ENCODE measurements at places on chromosomes 5 and 9. TPM values are rescaled to one million over a fixed set of nuclear protein-coding genes. Genes with fewer than 3 reads are reported as not detected.
A peak's percentile ranks its signal among the peaks of the same experiment; 100 is the strongest.

SMIM33 gene
- not detected for total RNA-seq

CAMK4 gene
- total RNA-seq = 19.4 TPM

CLIC3 gene
- 0.91 TPM for total RNA-seq

CYSRT1 gene
- 3.6 TPM for total RNA-seq

ANXA6 gene
- 16.4 TPM for total RNA-seq

GRCh38 chr5:119270121-119270565 lies 85.7 kb upstream of the TNFAIP8 start:
- DNase-seq = no peak

DNA sequence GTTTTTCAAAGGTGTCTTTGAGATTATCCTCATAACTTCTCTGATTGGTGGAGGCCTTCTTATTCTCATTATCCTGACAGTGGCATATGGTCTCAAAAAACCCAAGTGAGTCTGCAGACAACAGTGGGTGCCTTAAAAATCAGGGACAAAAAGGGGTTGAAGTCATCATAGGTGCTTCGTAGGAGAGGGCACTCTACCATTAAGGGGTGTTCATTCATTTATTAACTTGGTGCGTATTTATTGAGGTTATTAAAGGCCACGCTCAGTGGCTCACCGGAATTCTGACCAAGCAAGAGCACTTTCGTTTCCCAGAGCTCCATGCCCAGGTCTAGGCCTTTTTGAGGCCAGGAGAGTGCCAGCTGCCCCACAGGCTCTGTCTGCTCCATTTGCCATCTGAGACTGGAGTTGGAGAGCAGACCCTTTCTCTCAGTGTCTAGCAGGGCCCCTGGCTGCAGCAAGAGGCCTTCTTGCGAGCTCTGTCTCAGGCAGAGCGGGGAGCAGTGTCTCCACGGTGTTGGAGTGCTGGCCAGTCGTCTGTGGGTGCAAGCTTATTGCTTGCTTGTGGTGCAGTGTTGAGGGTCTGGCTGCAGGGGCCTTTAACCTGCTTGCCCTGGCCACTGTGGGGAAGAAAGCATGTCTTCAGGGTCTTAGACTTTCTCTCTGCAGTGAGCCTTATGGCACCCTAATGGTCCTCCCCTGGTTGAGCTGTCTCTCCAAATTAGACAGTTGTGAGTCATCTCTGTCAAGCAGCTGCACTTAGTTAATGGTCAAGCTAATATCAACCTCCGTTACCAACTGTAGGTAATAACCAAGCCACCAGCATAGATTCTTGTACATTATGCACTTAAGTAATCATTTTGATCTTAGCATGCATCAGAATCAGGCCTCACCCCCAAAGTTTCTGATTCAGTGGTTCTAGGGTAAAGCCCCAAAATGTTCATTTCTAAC lies 62.6 kb downstream of the IL31RA start:
- DNase-seq = no peak

DNA sequence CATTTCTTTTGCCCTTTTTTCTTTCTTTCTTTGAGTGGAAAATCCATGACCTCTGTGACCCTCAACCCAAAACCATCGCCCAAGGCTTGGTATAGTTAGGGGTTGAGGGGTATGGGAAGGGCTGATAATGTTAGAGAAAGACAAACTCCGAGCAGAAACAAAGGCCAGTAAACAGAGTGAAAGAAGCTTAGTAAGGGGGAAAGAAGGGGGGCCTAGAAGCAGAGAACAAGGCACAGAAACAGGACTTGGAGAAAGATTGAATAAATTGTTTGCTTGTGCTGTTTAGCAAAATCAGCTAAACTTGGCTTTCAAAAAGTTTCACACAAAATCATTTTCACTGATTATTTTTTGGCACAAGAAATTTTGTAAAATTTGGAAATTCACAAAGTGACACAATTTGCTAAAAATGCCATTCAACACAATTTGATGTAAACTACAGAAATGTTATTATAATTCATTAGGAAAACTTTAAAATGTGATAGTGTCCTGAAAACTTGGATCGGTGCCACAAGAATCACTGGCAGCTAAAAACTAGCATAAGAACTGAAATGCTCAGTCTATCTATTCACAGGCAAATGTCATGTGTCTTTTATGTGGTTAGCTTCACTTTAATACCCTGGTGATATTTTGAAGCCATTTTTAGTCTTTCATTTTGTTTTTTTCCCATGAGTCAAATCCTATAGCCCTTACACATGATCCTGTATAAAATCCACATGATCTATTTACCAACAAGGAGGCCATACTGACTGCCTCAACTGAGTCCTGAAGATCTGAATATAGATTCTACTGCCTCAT lies 276.4 kb downstream of the NR2F1-AS1 start:
- no peak for DNase-seq

- peak; percentile 97 for DNase-seq
These were observed 9.7 kb upstream of the PHF2 start for GRCh38 chr9:93566408-93567270.

GRCh38 chr5:174464504-174465165 lies 259.7 kb upstream of the MSX2 start:
- no peak for DNase-seq

- DNase-seq = no peak
These were observed 137.0 kb downstream of the ADAMTSL1 start for GRCh38 chr9:18610956-18611355.

- DNase-seq = no peak
These were observed 50.3 kb downstream of the COL5A1 start for GRCh38 chr9:134691695-134692572.

DNA sequence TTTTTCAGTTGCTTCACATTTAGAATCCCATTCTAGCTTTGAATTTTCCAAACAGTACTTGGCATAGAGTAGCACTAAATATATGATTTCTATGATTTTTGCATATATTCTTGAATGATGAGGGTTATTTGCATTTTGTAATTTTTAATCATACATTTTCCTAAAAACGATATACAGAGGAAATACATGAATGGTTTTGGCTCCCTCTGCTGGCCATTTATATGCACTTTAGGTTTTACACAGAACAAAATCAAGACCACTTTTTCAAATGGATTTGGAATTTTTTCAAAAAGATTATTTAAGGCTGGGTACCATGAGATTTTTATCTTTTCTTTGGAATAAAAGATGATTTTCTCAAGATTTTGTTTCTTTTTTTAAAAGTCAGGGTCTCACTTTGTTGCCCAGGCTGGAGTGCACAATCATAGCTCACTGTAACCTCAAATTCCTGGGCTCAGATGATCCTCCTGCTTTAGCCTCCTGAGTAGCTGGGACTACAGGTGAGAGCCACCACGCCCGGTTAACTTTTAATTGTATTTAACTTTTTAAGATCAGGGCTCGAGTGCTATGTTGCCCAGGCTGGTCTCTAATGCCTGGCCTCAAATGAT lies 16.7 kb upstream of the COMMD10 start:
- DNase-seq = peak; percentile 44

DNA sequence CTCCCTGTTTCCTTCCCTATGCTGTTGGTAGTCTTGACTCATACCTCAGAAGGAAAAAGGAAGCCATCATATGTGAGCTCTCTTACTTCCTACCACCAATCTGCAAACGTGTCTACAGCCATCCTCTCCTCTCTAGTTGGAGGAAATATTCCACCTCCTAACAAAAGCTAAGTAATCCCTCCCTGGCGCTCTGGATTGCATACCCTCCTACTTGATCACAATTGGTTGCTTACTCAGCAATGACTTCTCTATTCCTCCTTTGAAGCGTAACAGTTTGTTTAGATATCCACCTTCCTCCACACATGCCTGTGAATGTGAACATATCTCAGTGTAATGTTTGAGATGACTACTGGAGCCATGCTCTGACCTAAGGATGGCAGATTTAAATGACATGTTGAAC lies 18.2 kb downstream of the RUSC2 start:
- DNase-seq = no peak

DNA sequence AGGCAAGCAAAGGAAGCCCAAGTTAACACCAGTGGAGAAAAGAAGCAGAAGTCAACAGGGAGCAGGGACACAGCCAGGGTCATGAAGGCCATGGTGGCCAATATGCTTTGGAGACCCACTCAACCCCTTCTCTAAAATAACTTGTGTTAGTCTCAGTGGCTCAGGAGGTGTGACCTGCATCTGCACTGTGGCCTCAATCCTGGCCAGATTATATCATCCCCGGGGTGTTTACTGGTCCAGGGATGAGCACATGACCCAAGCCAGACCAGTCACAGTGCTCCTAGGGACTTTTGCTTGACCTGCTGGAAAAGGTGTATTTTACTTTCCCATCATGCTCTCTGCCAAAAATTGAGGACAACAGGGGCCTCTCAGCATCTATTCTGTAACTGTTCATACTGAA lies 105.2 kb downstream of the DPYSL3 start:
- no peak for DNase-seq

DNA sequence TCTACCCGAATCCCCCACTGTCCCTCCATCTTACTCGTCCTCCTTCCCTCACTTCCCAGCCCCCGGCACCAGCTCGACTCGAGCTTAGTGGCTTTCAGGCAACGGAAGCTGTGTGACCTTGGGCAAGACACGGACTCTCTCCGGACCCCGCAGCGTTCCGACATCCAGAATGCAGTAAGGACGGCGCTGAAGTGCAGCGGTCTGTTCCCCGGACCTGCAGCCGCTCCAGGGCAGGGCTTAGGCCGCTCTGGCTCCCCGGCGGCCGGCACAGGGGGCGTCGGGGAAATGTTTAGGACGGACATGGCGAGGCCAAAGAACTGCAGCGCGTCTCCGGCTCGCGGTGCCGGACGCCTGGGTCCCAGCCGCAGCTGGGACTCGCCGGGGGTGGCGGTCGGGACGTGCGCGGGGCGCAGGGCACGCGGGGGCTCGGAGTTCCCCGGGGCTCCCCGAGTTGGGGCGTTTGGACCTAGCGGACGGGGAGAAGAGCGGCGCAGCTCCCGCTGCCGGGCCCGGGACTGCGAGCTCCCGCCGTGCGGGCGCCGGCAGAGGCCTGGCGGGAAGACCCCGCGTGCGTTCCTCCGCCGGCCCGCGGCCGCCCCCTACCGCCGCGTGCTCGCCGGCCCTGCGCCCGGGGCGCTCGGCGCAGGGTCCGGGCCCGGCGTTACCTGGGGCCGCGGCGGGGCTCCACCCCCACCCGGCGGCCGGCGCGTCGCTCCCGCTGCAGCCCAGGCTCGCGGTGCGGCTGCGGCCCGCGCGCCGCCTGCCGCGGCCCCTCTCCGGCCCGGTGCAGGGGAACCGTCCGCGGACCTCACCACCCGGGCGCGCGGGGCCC lies 5.6 kb upstream of the RNF44 start:
- peak; percentile 71 for DNase-seq

DNA sequence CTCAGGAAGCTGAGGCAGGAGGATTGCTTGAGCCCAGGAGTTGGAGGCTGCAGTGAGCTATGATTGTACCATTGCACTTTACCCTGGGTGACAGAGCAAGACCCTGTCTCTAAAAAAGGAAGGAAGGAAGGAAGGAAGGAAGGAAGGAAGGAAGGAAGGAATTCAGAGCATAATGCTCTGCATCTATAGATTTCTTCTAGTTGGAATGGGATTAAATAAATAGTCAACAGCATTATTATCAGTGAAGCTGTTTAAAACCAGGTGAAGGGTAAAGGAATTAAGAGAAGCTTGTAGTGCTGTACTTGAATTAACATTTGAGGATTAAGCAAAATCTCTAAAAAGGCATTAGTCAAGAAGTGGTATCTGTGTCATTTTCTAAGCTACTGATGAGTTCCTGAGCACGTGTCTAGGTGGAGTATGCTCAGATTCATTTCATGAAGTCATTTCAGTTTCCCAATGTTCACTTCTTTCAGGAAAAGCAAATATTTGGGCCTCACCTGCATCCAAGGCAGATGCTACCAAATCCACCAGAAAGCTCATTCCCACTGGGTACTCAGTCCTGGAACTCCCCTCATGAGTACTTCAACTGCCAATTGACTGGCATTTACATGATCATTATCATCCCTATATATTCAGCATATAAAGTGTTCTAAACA lies 8.4 kb downstream of the PDE6A start:
- DNase-seq = no peak

GRCh38 chr5:144015961-144016360 lies 154.5 kb downstream of the YIPF5 start:
- no peak for DNase-seq

GRCh38 chr9:87465816-87466215 lies 31.9 kb upstream of the DAPK1 start:
- no peak for DNase-seq

- DNase-seq = no peak
These were observed 132.4 kb upstream of the FTMT start for GRCh38 chr5:121719255-121719654.

- no peak for DNase-seq
These were observed 173.6 kb downstream of the GADD45G start for GRCh38 chr9:89778100-89779090.

GRCh38 chr5:52751137-52751536 lies 36.6 kb upstream of the ITGA1 start:
- no peak for DNase-seq

DNA sequence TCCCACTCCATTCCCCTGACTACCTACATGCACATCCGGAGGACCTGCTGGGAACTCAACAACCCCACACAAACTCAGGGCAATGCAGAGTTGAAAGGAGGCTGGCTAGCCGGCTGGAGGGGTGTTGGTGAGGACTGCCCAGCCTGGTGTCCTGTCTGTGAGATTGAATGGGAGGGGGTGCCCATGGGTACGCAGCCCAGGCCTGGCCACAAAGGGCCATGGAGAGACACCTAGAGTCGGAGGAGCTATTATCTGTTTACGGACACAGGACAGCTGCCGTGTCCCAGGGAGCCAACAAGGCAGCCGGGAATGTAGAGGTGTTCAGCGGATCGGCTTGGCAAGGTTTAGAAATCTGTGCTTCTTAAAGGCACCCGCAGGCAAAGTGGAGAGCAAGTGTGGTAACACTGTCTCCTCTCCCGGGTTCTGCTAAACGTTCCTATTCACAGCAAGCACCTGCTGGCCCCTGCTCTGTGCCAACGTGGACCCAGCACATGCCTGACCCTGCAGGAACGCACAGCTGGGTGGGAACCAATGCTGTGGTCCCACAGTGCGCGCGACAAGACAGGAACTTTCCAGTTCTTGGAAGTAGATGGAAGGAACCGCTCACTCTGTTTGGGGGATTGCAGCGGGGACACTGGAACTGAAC lies 166.7 kb downstream of the DAB2IP start:
- DNase-seq = no peak

DNA sequence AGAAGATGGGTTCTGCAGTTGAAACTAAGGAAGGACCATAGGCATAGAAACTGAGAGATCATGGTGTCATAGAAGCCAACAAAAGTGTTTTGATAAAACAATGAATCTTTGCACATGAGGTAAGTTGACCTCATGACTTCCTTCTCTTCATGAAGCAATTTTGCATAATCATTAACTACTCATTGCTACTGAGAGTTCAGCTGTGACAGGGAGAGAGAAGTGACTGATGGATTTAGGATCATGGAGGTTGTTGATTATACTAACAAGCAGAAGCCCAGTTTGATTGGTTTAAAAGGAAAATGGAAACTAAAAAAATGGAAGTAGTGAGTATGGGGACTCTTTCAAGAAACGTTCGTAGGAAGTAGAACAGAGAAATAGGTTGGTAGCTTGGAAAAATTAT lies 51.2 kb downstream of the PARP8 start:
- DNase-seq = no peak

DNA sequence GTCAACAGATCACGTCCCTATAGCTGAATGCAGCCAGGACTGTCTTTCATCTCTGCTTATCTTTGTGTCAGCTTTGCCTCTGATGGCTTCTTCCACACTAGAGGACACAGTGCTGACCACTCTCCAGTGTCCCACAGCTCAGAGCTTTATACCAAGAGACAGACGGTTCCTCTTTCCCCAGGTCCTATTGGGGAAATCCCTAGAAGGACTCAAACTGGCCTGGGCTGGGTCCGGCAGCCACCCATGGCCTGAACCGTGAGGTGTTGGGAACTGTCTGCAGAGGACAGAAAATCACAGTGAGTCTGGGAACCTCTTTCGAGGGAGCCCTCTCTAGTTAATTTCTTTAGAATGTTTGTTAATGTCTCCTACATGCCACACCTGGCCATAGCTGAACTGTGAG lies 68.3 kb upstream of the SHB start:
- DNase-seq = no peak

- no peak for DNase-seq
These were observed 253.8 kb downstream of the KDM4C start for GRCh38 chr9:7011395-7012067.

All from Calu3 (cell line).